Mammary microvascular endothelial cell (primary cell): ENCODE measurements at places on chromosomes 6 and 20. TPM values are rescaled to one million over a fixed set of nuclear protein-coding genes. Genes with fewer than 3 reads are reported as not detected.

The DDX43 gene
- 0.53 and 1.5 TPM in 2 replicates for total RNA-seq

The FAXC gene
- 0.20 and 2.5 TPM in 2 replicates for total RNA-seq

The GSTA5 gene
- not detected in 2 replicates for total RNA-seq

The HLA-DQA1 gene
- total RNA-seq, result not detected in 2 replicates

The RSPH9 gene
- 0.13 TPM in 1 of 2 replicates, not detected in the other for total RNA-seq

The PRL gene
- not detected in 2 replicates for total RNA-seq

The OVOL2 gene
- not detected in 2 replicates for total RNA-seq

The ENPP1 gene
- total RNA-seq, result 0.64 and 1.9 TPM in 2 replicates

The SNAI1 gene
- 11.3 and 12.2 TPM in 2 replicates for total RNA-seq

The POPDC3 gene
- 0.34 and 1.3 TPM in 2 replicates for total RNA-seq
